ENCODE measurements at places on chromosomes 2 and 18.

DNA sequence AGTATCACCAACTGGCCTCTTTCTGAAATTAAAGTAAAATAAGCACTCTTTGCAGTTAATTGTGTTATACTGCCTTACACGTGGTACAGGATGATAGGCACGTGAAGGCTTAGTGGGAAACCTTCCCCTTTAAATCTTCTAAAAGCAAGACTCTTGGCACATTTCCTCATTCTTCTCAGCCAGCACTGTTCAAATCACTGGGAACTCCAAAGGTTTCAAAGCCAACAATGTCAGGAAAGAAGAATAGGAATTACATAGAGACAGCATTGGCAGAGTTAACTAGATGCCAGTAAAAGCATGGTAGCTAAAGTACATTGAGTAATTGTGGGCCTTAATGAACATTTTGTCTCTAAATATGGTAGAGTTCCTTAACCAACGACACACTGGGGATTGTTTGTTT is 96.4 kb downstream of the DTNA start:
- no peak for DNase-seq

DNA sequence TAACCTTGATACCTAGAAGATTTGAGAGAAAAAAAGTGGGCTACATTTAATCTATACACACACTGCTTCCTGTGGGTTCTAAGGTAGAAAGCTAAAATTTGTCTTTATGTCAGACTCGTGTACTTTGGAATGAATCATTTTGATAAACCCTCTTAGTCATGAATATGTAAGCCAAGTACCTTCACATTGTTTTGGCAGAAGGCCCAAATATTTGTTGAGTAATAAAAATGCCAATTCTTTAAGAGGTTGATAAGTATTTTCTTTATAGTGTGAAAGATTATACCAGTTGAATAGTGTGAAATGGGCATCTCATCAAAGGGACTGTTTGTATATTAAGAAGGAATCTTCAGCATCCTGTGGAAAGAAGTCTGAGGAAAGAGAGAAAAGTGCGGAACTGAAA is 1464.7 kb upstream of the ZEB2 start:
- no peak for DNase-seq

DNA sequence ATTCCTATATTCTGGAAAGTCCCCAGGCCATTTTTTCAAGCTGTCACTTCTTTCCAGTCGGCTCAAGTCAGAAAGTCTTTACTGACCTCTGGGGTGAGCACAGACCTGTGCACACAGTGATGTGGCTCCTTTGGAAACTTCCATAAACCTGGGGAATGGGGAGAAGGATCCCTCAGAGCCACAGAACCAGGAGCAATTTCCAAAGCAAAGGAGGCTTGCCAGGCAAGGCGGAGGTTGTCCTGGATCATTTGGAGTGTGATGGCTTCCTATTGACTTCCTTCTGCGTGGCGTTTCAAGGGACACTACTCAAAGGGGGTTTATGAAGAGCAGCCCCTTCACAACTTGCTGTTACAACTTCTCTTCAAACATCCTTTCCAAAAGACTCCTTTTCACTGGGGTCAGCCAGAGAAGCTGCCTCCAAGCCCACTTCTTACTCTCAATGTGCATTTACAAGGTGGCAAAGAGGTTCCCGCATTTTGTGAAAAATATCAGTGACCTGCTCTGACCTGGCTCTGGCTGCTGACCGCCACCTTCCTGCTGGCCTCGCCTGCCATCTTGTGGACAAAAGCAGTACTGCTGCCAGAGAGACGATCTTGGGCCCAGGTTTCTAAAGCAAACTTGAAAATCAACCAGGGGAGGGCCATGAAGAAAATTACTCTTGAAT is 18.2 kb upstream of the TMEM247 start:
- peak; percentile 78 for DNase-seq

DNA sequence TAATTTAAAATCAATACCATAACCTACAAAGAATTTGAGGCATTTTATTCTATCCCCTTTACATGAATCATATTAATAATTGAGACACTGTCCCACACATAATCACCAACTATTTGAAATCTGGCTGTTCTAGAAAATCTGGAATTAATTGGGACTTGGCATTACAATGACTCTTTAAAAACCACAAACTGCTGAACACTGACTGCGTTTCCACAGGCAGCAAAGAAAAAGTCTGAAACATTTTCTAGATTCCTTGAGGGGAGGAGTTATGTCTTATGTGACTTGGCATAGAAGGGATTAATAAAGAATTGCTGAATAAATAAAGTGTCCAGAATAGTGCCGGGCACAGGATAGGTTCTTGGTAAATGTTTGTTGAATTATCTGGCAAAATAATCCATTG is 61.4 kb downstream of the GPR39 start:
- peak; percentile 65 for DNase-seq

DNA sequence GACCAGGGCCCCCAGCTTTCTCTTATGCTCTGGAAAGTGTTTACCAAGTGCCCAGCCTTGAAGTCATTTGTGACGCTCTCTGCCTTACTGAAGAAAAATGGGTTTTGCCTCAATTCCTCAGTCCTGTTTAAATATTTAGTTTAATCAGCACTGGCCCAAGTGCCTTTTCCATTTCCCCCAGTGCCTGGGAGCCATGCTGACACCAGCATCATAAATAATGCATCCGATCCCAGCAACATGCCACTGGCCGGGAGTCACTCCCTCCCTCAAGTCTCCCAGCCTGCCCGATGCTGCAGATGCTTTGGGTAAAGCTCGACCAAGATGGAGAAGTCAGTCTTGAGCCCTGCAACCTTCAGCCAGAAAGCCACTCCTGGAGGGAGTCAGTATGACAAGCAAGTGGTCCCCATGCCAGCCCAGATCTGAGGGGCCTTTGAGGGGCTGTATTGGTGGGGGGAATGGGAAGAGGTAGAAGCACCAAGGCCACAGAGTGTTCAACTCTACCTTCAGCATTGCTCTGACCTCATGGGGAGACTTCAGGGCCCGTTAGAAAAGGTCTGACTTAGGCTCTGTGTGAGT is 12.0 kb upstream of the MTA3 start:
- no peak for DNase-seq

GRCh38 chr2:61928826-61929461 is 23.5 kb downstream of the COMMD1 start:
- DNase-seq: no peak

GRCh38 chr18:21049306-21049705 is 62.3 kb downstream of the ROCK1 start:
- DNase-seq: no peak

DNA sequence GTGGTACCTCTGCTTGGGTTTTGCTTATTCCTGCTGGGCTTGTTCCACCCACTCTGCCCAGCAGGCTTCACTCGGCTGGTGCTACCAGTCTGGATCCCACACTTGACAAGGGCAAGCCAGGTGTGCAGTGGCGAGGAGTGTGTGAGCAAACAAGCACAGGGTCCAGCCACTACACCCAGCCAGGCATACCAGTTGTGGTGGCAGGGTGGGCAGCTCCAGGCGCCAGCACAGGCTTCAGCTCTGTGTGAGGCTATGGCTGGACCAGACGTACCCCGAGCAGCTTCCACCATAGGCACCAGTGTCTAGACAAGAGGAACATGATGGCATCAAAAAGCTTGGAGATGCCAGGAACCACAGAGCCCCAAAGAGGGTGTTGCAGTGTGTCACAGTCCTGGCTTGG is 93.1 kb upstream of the GALNT5 start:
- no peak for DNase-seq

- DNase-seq: no peak
These were observed 112.7 kb downstream of the OTX1 start for GRCh38 chr2:63163161-63163820.

- peak; percentile 44 for DNase-seq
These were observed 16.4 kb upstream of the FBLN7 start for GRCh38 chr2:112121682-112122254.

- DNase-seq: no peak
These were observed 43.4 kb downstream of the CABLES1 start for GRCh38 chr18:23178661-23179081.

GRCh38 chr2:69310111-69311023 is 76.7 kb downstream of the GFPT1 start:
- no peak for DNase-seq

- DNase-seq: no peak
These were observed 27.4 kb downstream of the MPPE1 start for GRCh38 chr18:11880586-11881304.

DNA sequence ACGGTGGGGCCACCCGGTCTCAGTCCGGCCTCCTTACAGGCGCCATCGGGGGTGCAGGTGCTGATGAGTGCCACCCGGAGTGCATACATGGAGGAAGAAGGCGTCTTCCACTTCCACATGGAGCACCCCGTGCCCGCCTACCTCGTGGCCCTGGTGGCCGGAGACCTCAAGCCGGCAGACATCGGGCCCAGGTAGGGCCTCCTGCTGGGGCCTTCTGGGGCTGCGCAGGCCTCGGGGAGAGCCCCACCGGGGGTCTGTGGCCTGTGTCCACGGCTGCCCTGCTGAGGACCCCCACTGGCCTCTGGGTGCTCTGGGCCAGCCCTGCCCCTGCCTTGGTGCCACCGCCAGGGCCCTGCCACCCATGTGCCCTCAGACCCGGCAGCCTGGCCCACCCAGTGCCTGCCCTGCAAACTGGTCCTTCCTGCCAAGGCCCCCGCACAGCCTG is 4.8 kb downstream of the RNPEPL1 start:
- no peak for DNase-seq

GRCh38 chr2:133660510-133660909 is 92.2 kb upstream of the NCKAP5 start:
- DNase-seq: no peak

GRCh38 chr18:62609764-62610163 is 86.9 kb downstream of the ZCCHC2 start:
- no peak for DNase-seq

- DNase-seq: peak; percentile 29
These were observed 465 bp downstream of the SEPTIN10 start for GRCh38 chr2:109613081-109613921.

Data from AG08395 (cell line).